ENCODE measurements at places on chromosomes 7 and 10. TPM values are rescaled to one million over a fixed set of nuclear protein-coding genes. Genes with fewer than 3 reads are reported as not detected.

The CHRM2 gene
- polyA plus RNA-seq = 0.07 TPM

The ADAMTS14 gene
- polyA plus RNA-seq = 23.0 TPM

The GOLGA7B gene
- not detected for polyA plus RNA-seq

The OR2A1 gene
- polyA plus RNA-seq = 0.35 TPM

GRCh38 chr10:91589658-91590035, 43.2 kb downstream of the PPP1R3C start:
- no peak for DNase-seq

DNA sequence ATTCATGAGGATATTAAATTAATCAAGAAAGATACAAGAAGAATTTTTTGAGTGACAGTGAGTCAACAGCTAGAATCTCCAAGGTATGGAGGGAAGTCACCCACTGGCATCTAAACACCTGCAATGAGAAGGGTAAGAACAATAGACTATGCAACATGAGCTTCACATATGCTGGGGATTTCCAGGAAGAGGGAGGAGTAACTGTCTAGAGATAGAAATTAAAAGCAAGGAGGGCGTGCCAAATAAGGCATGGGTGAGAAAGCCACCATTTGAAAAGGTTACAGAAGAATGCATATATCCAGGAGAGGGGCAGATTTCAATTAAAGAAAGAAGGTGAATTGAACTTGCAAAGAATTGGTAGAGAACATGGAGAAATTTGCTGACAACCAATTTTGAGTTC, 365.7 kb downstream of the GPR37 start:
- no peak for DNase-seq

DNA sequence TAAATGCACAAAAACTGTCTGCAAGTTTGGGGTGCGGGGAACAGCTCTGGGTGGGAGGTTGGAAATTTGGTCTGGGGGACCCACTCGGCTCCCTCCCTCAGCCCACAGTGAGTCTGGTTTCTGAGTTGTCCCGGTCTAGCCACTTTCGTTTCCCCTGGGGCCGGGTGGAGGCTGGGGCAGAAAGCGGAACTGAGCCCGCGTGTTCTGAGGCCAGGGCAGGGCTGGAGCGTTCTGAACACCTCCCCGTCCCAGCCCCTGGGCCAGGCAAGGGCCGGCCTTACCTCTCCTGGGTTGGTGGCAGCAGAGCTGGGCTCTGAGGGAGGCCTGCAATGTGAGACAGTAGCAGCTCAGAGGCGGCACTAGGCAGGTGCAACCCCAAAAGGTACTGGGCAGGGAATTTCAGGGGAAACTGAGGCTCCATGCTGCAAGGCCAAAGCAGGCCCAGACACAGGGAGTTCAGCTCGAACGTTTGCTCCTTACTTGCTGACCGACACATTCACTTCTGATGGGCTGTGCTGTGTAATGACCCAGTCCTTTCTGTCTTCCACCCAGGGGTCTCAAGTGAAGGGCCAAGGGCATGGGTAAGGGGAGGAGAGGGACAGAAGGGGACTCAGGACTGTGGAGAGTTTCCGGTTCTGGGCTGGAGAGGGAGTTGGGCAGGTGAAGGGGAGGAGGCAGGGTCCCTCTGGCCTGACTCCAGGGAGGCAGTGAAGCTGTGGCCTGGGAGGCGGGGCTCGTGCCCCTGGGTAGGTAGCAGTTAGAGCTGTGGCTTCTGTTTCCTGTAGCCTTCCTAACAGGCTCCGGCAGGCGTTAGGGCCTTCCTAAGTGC, 3.0 kb downstream of the IRF5 start:
- DNase-seq = no peak

DNA sequence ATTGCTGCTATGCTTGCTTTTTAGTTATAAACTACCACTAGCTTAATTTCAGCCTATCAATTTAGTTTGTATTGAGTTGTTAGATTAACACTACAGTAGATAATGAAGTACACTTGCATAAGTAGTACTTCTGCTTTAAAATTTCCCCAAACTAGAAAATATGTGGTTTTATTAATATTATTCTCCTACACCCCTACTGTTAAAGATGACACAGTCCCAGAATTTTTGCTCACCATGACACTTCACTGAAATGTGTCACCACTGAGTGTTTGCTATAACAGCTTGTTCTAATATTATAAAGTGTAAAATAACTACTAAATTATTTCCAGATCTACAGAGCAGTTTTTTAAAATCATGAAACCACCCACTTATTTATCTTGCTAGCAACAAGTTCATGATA, 31.6 kb downstream of the RHEB start:
- no peak for DNase-seq

GRCh38 chr7:8258734-8259133, 3.2 kb downstream of the ICA1 start:
- DNase-seq = no peak

DNA sequence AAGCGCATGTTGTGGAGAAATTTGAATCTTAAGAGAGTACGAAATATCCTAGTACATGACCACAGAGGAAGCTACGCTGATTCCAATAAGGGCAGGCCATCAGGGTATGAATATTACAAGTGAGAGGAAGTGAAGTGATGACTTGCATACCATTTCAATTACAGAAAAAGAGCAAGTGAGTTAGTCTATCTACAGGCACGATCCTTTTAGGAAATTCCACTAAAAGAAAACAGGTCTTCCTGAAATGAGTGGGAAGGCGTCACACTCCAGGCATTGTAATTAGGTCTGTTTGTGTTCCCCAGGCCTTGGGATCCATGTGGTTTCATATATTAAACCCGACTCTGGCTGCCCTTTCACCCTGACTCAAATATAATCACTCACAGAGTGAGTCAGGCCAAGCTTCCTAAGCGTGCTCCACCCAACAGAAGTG, 152.5 kb downstream of the SEMA3A start:
- DNase-seq = no peak
